ENCODE measurements at places on chromosomes 12 and 14. TPM values are rescaled to one million over a fixed set of nuclear protein-coding genes. Genes with fewer than 3 reads are reported as not detected.

GRCh38 chr14:78455896-78456435, 285.8 kb downstream of the NRXN3 start:
- no peak for DNase-seq

DNA sequence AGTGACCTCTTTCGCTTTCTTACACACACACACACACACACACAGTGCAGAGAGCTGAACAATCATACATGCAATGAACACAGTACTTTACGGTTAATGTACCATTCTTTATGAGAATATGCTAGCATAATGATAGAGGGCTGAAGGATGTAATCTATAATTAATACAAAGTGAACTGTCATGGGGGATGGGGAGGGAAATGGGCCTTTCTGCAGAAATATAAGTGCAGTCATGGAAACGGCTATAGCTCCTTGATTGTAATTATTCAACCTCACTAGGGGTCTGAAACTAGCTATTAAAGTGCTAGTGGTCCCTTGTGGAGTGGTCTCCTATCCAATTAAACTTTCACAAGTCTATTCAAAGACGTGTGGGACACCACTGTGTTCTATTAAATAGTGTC, 443.2 kb upstream of the FOXG1 start:
- no peak for DNase-seq

DNA sequence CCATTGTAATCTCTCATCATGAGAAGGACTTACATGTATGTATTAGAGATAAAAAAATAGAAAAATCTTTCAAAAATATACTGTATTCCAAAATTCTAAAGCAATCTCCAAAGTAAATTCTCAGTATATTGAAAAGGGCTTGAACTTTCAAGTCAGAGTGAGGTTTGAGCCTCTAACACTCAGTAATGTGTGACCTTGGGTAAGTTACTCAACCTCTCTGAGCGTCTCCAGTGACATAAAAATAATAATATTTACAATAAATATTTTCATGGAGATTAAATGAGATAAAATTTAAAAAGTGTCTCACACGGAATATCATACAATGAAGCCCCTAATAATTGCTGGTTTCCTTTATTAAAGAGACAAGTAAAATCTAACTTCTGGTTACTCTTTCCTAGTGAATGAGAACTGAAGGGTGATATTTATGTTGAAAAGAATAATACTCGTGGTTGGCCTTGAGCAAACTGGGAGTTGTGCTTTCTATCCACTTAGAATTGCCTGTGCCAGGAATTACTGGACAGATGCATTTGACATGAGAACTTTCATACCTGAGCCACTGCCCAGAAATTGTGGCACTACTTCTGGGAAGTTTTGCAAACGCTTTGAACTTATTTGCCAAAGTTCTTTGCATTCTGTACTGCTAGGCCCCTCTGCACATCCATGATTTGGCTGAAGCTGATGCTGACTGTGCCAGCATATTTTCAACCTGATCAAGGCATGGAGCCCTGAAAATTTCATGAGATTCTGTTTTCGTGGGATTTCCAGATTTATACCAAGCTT, 933.7 kb downstream of the GALC start:
- DNase-seq: no peak

DNA sequence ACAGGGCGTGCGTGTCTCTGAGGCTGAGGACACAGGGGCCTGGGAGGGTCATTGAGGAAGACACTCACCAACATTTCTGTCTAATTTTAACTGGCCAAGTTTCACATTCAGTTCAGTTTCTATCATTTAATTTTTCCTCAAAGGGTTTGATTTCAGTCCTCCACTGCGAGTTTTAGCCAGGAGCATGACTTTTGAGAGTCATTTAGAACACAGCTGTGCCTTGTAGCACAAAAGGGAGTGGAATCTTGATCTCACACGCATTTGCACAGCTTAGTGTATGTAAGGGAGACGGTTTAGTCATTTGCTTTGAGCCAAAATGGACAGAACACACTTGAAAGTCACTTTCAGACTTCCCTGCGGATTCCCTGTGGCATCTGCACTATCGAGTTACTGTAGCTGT, 1090.8 kb downstream of the BCL11B start:
- no peak for DNase-seq

Gene BCL2L14
- 3.4 TPM for total RNA-seq

Gene TBC1D30
- total RNA-seq: 3.9 TPM

- no peak for DNase-seq
Observed at GRCh38 chr12:71108355-71108754, 49.4 kb downstream of the TSPAN8 start.

Gene OASL
- total RNA-seq: 0.85 TPM

- DNase-seq: no peak
Observed at GRCh38 chr12:92930421-92930820, 1.3 kb upstream of the EEA1 start.

DNA sequence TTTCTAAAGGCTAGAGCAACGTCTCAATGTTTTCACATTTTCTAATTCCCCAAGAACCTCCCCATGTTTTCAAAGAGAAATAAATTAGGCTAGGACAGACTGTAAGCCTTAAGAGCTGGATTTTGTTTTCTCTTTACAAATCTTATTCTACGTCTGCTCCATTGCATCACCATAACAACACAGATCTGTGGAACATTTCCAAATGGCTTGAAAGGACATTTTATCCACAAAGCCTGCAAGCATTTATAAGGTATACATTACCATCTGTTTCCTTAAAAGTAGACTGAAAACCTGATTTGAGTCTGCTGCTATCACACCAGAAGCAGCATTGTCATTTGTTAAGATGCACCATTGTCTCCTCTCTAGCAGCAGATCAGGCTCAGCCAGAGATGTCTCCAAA, 115.3 kb upstream of the PLEKHA5 start:
- DNase-seq: no peak

Gene BAZ2A
- 27.4 TPM for total RNA-seq

Gene GPD1
- 2.2 TPM for total RNA-seq

Gene SPATS2
- total RNA-seq: 52.8 TPM

- DNase-seq: no peak
Observed at GRCh38 chr12:111033281-111034082, 113.1 kb upstream of the MYL2 start.

Gene CLEC1B
- total RNA-seq: not detected

DNA sequence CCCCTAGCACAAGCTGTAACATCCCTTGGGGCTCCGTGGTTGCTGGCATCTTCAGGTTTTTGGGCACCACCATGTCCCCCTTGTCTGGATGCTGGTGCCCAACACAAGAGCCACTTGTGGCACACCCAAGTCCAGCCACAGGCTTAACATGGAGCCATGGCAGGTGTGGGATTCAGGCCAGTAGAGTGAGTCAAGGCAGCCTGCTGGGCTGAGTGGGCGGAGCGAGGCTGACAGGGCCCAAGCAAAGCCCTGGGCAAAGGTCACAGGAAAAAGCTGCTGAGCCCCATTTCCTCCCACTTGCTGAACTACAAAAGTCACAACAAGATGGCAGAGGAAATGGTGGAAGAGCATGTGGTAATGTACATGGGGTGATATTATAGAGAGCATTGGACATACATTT, 950.7 kb upstream of the FLRT2 start:
- no peak for DNase-seq

- no peak for DNase-seq
Observed at GRCh38 chr12:38878333-38878705, 27.1 kb downstream of the CPNE8 start.

DNA sequence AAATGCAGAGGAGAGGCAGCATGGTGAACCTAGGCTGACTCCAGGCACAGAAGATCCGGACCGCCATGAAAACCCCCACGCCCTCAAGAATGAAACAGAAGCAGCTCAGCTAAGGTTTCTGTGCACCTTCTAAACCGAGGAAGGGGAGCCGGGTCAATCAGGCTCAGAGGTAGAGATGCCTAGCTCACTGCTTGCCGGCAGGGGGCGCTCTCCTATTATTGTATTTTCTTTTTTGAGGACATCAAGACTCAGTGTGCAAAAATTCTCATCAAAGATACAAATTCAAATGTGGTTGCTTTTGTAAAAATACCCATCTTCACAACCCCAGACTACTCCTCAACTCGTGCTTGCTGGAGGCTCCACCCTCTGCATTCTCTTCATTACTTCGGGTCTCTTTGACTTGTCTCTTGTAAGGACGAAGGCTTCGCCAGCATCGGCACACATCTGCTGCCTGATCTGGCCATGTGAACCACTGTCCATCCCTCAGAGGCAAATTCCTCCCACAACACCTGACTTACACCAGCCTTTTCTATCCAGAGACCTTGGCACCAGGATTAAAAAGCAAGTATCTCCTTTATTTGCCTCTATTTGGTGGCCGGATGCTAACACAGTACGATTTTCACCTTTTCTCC, 33.4 kb upstream of the RNASE3 start:
- no peak for DNase-seq

Gene PLEK2
- 4.0 TPM for total RNA-seq

- no peak for DNase-seq
Observed at GRCh38 chr12:120237360-120238171, 28.0 kb downstream of the PXN start.

Gene RASSF9
- total RNA-seq: 10.4 TPM

GRCh38 chr12:27462151-27462694, 15.7 kb downstream of the SMCO2 start:
- peak; percentile 52 for DNase-seq

Gene RD3L
- not detected for total RNA-seq

DNA sequence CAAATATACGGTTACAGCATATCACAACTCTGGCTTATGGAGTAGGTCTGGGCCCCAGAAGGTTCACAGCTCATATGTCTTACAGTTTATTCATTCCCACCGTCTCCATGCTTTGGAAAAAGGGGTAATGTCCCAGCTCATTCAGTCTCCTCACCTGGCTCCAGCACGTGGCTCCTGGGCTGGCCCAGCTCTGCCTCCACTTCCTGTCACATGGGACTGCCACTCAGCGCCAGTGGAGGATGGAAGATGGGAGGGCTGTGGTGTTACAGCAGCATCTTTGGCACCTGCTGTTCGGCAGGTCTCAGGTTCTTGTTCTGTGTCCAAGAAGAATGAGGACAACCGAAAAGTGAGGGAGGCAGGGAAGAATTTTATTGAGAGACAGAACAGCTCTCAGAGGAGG, 216.3 kb upstream of the ATXN7L3B start:
- no peak for DNase-seq

Gene LRRC23
- total RNA-seq: 9.2 TPM

Gene SLC15A4
- total RNA-seq: 37.5 TPM

GRCh38 chr12:7705846-7706245, 5.4 kb upstream of the DPPA3 start:
- DNase-seq: no peak

Gene HPD
- total RNA-seq: not detected

- no peak for DNase-seq
Observed at GRCh38 chr12:10936506-10936905, 2.6 kb downstream of the TAS2R14 start.

DNA sequence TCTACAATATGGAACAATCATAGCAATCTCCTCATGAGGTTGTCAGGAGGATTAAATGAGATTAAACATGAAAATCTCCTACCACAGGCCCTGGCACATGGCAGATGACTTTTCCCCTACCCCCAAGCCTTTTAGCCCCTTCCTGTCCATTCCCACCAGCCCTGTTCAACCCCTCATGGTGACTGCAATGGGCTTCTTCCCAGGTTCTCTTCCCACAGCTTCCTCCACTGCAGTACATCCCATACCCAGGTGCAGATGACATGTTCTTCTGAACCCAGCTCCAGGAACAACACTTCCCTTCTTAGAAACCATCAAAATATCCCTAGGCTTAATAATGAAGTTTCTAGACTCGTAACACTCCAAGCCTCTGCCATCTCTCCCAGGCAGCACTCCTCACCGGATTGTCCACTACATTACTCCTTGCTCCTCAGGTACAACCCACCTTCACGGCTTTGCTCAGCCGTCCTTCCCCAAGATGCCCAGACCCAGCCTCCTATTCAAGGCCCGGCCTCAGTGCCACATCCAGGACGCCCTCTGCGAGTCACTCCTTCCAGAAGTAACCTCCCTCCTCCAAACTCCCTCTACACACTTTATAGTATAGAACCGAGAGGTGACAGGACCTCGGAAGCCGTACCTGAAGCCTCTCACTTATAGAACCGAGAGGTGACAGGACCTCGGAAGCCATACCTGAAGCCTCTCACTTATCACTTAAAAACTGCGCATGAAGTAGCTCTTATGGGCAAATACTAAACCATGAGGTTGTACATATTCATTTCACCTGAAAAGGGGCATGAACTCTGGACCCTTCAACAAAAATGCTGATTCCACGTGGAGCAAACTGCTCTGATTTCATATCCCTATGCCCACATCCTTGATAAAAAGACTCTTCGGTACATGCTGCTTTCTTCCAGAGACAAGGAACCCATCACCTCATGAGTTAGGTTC, 1.5 kb downstream of the CRACR2A start:
- no peak for DNase-seq

DNA sequence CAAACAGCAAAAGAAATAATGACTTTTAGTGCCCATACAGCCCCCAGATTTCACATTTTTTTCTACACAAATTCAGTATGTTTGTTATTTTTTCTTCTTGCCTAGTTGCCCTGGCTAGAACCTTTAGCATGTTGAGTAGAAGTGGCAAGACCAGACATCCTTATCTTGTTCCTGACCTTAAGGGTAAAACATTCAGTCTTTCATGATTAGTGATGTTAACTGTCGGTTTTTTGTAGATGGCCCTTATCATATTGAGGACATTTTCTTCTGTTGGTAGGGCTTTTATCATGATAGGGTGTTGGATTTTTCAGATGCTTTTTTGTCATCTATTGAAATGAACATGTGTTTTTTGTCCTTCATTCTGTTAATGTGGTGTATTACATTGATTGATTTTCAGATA, 17.1 kb downstream of the IRAK3 start:
- DNase-seq: no peak

- DNase-seq: no peak
Observed at GRCh38 chr12:58712976-58713375, 207.3 kb downstream of the LRIG3 start.

DNA sequence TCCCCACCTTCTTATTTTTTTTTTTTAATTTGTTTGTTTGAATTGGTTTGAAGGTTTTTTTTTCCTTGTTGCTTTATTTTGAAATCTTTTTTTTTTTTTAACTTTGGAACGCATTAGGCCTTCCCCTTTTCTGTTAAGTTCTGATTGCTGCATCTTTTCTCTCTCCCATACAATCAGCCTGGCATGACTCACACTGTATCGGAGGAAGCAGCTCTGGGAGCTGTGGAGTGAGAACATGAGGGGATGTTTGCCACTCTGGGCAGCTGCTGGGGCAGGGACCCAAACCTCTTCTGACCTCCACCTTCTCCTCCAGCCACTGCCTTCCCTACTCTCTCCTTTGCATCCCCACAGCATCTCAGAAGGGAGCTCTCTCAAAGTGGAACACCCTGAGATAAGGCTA, 160.3 kb upstream of the FKBP4 start:
- DNase-seq: no peak

Gene PLCZ1
- not detected for total RNA-seq

GRCh38 chr12:124402248-124403066, 107.6 kb downstream of the RFLNA start:
- DNase-seq: no peak

GRCh38 chr12:115473257-115473956, 789.4 kb upstream of the TBX3 start:
- no peak for DNase-seq

GRCh38 chr12:3421191-3421978, 69.6 kb upstream of the PRMT8 start:
- no peak for DNase-seq

Gene TEX22
- 0.11 TPM for total RNA-seq

GRCh38 chr12:68665016-68665569, 21.7 kb upstream of the NUP107 start:
- no peak for DNase-seq

Measured in urinary bladder (tissue), 4 donors.